ENCODE measurements at places on chromosomes 2 and 18. TPM values are rescaled to one million over a fixed set of nuclear protein-coding genes. Genes with fewer than 3 reads are reported as not detected.
A peak's percentile ranks its signal among the peaks of the same experiment; 100 is the strongest.

Gene GCG
- total RNA-seq, result not detected

Gene YES1
- 49.7 TPM for total RNA-seq

Gene DSG3
- total RNA-seq, result 775 TPM

DNA sequence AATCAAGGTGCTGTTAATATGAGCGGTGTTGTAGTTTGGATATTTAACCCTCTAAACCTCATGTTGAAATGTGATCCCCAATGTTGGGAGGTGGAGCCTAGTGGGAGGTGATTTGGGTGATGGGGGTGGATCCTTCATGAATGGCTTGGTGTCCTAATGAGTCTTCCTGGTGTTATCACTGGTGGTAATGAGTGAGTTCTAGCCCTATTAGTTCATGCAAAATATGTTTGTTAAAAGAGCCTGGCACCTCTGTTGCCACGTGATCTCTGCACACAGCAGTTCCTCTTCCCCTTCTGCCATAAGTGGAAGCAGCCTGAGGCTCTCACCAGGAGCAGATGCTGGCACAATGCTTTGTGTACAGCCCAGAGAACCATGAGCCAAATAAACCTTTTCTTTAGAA is 158.4 kb downstream of the FMNL2 start:
- no peak for ATAC-seq

- peak; percentile 20 for ATAC-seq
These were observed at the start of gene CD28 for GRCh38 chr2:203706403-203706802. TSS of gene CD28 (plus strand) at chr2:203706639. CDS start at chr2:203706697, 58 bp downstream.
